ENCODE measurements at places on chromosomes 3 and 15.

GRCh38 chr3:139323146-139323545 is 20.7 kb upstream of the MRPS22 start:
- DNase-seq, result no peak

DNA sequence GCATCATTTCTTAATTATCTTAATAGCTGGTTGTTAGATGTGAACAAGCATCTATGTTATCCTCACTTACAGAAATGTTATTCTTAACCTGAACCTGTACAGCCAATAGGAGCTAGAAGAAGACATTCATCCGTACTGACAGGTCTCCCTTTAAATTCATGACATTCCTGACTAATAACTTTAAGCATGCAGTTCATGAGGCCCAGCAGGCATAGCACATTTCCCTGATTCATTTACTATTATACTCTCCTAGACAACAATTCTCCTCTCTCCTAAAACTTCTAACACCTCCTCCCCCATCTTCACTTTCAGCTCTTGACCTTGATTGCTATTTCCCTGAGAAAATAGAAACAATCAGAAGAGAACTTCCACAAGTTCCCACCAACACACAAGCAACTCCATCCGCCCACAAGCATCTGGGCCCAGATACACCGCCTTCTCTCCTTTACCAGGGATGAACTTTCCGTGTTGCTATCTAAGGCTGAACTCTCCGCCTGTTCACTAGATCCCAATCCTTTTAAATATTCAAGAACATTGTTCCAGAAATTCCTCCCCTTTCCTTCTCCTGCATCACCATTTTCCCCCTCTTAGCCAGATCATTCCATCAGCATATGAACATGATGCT is 62.9 kb upstream of the SPRED1 start:
- no peak for DNase-seq

GRCh38 chr3:39143051-39143885 is 10.1 kb downstream of the CSRNP1 start:
- DNase-seq, result no peak

DNA sequence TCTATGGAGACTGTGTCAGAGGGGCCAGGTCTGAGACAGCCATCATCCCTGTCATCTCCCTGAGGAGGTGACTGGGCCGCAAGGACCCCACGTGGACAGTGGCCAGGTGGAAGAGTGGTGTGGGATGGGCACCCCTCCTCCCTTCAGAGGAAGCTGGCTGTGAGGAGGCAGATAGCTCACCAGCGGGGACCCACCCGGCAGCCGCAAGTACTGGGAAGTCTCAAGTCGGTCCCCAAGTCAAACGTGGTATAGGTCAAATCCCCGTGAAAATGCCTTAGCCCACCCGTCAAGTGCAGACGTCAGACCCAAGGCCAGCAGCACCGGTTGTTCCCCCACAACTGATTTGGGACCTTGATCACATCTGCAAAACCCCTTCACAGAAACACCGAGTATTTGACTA is 12.3 kb upstream of the KLF13 start:
- no peak for DNase-seq

DNA sequence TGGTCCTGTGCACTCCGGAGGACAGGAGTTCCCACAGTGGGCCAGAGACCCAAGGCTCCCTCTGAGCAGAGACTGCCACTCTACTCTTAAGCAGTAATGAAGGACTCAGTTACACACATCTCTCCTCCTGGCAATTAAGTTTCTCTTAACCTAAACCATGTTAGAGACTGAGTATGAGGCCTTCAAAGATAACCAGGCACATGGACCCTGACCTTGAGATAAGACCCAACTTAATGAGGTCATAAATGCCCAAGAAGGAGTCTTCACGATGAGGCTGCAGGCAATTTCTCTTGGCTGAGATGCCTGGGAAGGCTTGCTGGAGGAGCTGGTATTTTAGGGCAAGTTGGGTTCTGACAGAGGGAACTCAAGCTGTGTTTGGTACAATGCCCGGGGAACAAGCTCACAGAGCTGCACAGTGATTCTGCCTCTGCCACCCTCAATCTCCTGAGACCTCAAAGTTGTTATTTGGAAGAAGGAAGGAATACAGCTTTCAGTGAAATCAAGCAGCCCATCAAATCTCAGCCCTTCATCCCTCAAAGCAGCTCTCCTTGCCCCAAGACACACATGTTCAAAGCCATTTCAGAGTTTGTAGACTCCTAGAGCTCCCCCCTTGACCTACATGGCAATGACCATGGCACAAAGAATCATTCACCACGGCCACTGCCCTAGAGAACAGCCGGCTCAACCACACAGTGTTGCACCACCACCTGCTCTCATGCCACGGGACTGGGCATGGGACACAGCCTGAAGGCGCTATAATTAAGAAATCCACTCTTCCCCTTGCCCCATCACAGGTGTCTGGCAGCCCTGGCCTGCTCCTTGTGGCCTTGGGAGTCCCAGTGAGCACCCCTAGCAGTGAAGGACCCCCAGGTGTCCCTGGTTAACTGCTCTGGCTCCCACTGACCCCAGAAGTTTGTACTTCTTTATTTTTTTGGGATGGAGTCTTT is 7.1 kb downstream of the RMDN3 start:
- DNase-seq, result no peak

- no peak for DNase-seq
These were observed 218.2 kb downstream of the VGLL3 start for GRCh38 chr3:86772699-86773098.

- no peak for DNase-seq
These were observed 3.5 kb upstream of the RNU5B-1 start for GRCh38 chr15:65300924-65301441.

GRCh38 chr3:184481984-184482671 is 79.5 kb upstream of the EPHB3 start:
- DNase-seq, result no peak

- no peak for DNase-seq
These were observed 120.9 kb downstream of the CACNA2D3 start for GRCh38 chr3:54243056-54243931.

DNA sequence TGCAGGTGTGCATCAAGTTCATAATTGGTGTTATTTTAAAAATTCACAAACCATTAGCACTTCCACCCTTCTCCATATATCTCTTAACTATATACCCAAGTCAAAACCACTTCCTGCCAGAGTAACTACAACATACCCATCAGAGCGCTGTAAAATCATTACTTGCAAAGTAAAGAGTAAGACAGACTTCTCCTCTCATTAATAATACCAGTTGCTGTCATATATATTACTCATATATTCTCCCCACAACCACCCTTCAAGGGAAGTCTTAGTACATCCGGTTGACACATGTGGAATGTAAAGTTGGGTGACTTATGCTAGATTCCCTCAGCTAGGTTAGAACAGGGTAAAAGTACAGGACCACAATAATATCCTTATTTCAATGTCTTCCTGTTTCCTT is 5.6 kb downstream of the TERC start:
- no peak for DNase-seq

DNA sequence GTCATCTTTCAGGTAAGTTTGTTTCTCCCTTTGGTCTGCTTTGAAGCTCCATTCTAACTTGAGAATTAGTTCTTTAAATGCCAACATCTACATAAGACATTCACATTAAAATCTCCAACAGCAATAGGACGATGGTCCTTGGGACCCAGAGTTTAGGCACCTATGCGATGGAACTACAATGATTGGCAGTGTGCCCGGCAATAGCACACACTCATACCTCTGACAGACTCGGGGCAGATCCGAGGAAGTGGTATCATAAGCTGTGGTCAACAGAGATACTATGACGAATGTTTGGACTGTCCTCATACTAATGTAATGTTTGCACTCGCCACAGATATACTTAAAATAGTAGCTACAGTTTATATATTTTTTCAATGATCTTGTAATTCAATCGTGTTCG is 34.2 kb upstream of the NR2F2 start:
- no peak for DNase-seq

DNA sequence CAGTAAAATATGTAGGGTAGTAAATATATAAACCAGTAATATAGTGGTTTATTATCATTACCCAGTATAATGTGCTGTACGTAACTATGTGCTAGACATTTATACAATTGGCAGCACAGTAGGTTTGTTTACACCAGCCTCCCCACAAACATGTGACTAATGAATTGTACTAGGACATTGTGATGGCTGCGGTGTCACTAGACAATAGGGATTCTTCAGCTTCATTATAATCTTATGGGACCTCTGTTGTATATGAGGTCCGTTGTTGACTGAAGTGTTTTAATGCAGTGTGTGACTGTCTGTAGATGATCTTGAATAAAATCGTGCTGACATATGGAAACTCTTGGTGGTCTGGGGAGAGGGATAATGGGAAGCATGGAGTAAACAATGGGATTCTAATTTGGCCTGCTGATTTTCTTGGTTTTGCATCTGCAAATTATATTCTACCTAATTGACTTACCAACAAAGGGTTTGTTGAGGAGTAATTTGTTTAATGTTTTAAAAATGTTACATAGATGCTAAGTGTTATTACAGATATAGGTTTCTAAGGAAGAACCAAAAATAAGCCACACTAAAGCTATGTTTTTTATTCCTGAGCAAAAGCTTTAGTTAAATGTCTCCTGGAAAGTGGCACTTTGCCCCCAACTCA is 496.5 kb upstream of the TBL1XR1 start:
- DNase-seq, result no peak

GRCh38 chr3:14839236-14839635 is 20.5 kb downstream of the FGD5 start:
- no peak for DNase-seq

- no peak for DNase-seq
These were observed 213.2 kb upstream of the ARRDC4 start for GRCh38 chr15:97747342-97747741.

- no peak for DNase-seq
These were observed 109.9 kb downstream of the IGF1R start for GRCh38 chr15:98758224-98758623.

DNA sequence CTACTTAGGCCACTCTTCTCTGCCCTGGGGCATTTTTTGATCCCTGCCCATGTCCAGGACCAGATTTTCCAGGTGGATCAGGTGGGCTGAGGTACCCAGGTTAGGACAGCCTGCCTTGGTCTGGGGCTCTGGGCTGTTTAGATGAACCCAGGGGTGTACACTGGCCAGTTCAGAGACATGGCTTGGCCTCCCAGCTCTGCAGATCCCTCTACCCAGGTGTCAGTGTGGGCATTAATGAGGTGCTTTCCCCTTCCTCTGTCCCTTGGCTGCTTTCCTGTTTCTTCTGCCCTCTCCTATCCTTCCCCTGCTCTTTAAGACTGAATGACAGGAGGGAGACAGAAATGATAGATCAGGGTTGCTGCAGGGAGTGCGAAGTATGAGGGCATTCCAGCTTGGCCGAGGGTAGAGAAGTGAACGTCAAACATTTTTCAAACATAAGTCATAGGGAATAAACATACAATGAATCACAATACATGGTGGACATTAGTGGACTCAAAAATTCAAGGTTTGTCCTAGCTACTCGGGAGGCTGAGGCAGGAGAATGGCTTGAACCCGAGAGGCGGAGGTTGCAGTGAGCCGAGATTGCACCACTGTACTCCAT is 30.5 kb downstream of the RTP1 start:
- no peak for DNase-seq

DNA sequence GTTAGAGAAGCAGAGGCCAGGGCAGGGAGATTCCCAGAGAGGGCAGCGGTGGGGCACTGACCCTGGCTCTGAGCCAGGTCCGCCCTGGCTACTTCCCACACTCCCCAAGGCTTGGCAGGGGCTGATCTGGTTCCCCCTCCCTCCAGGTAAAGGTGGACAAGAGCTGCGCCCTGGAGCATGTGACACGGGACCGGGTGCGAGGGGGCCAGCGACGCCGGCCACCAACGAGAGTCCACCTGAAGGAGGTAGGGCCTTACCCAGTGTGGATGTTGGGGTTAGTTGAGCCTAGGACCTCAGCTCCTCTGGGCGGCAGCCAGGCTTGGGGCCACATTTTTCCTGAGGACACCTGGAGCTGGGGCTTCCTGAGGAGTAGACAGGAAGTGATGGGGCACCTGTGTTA is 19.6 kb downstream of the PLEKHO2 start:
- no peak for DNase-seq

DNA sequence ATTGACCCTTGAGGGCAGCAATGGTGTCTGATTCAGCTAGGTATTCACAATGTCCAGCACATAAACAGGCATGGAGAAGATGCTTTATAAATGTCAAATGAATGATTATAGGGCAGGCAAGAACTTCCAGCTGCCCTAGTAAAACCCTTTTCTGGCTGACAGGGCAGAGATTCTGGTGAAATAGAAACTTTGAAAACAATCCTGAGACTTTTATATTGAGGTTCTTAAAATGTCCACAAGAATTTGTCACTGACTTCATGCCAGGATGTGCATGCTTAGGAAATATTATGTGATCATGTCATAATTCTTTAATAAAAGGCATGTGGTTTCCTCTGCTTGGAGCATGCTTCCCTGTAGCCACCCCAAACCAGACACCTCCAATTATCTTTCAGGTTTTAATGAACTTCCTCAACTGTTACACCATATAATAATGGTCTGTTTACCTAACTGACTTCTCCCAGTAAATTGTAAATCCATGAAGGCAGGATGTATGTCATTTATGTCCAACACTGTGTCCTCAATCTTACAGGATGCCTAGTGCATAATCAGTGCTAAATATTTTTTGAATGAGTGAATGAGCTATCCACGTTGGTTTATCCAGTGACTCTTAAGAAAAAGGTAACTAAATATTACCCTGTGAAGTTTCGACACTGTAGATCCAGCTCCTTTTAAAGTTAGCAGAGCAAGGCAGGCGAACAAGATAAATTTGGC is 43.4 kb upstream of the CLRN1 start:
- no peak for DNase-seq

- DNase-seq, result no peak
These were observed 54.8 kb upstream of the LMCD1 start for GRCh38 chr3:8446845-8447244.

GRCh38 chr3:81349816-81350340 is 411.6 kb downstream of the GBE1 start:
- no peak for DNase-seq

DNA sequence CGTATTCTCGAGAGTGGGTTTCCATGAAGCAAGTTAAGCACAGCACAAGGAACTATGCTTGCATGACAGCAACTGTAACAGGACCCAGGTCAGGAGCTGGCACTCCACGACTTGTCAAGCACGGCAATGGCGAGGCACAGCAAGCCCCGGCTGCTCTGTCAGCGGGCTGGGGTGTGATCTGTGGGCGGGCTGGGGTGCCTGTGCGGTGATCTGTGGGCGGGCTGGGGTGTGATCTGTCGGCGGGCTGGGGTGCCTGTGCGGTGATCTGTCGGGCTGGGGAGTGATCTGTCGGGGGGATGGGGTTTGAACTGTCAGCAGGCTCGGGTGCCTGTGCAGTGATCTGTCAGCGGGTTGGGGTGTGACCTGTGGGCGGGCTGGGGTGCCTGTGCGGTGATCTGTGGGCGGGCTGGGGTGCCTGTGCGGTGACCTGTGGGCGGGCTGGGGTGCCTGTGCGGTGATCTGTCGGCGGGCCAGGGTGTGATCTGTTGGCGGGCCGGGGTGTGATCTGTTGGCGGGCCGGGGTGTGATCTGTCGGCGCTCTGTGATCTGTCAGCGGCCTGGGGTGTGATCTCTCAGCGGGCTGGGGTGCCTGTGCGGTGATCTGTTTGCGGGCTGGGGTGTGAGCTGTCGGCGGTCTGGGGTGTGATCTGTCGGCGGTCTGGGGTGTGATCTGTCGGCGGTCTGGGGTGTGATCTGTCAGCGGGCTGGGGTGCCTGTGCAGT is 205.7 kb downstream of the XXYLT1 start:
- no peak for DNase-seq
